ENCODE measurements at places on chromosomes 3 and 15.

- peak; percentile 87 for DNase-seq
These were observed at the start of gene CELF6 for GRCh38 chr15:72319985-72320671. TSS of gene CELF6 (minus strand) at chr15:72320157. CDS start at chr15:72319874, 283 bp downstream.

DNA sequence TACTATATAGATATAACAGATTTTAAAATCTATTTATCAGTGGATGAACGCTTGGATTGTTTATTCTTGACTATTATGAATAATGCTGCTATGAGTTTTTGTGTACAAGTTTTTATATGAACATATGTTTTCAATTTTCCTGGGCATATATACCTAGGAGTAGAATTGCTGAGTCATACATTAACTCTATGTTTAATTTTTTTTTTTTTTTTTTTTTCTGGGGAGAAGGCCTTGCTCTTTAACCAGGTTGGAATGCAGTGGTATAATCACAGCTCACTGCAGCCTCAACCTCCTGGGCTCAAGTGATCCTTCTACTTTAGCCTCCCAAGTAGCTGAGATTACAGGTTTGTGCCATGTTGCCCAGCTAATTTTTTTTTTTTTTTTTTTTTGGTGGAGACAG is 9.1 kb downstream of the CIDEC start:
- DNase-seq = no peak

DNA sequence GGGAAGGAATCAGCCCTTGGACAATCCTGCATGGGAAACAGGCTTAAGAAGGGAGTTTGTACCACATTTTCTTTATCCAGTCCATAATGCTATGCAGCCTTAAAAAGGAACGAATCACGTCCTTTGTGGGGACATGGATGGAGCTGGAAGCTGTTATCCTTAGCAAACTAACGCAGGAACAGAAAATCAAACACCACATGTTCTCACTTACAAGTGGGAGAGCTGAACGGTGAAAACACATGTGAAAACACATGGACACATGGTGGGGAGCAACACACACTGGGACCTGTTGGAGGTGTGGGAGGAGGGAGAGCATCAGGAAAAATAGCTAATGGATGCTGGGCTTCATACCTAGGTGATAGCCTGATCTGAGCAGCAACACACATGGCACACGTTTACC is 70.3 kb downstream of the OXNAD1 start:
- no peak for DNase-seq

GRCh38 chr3:71890356-71890931 is 105.5 kb upstream of the PROK2 start:
- no peak for DNase-seq

- DNase-seq = no peak
These were observed 131.0 kb upstream of the C15orf61 start for GRCh38 chr15:67389975-67390374.

GRCh38 chr15:74616366-74616939 is 817 bp downstream of the CLK3 start:
- DNase-seq = peak; percentile 41

DNA sequence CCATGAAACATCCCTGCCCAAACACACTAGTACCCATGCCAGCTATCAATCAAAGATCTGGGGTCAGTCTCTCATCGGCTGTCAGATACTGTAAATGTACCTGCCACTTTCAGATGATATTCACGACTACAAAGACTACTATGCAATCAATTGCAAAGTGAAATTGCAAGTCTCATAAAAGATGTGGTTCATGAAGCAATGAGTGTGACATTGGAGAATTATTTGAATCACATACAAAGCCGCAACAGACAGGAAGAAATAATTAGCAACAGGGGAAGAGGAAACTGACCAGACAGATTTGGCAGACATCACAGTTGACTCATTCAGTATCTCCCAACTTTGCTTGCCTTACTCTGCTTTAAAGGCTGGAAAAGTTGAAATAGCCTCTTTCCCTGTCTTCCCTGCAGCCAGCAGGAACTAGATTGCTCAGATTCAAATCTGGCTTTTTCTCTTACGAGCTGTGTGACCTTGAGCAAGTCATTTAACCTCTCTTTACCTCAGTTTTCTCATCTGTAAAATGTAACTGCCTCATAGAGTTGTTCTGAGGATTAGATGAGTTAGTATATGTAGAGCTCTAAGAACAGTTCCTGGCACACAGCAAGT is 95.7 kb upstream of the C3orf80 start:
- no peak for DNase-seq

GRCh38 chr3:125109536-125109925 is 53.7 kb upstream of the HEG1 start:
- no peak for DNase-seq

DNA sequence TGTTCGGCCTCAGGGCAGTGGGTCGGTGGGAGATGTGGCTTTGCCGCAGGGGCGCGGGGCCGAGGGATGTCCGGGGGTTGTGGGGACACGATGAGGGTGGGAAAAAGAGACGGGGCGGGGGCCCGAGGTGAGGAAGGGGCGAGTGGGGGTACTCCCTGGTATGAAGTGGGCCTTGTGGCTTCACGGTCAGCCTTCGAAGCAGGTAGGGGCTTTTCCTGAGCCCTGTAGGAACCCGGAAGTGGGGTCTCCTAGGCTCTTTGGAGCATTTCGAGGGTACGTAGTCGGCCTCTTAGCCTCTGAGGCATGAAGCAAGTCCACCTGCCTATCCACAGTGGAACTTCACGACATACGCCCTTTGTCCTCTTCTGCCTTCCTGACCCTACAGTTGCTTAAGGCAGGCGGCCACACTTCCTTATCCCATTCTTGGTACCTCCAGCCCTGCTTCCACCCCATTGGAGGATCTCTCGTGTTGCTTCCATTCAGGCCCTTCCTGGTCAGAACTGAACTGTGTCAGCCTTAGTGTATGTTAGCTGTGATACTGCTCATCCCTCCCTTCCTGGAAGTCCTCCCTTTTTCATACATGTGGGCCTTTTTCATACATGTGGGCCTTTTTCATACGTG is 389 bp downstream of the ARPC4 start:
- no peak for DNase-seq

DNA sequence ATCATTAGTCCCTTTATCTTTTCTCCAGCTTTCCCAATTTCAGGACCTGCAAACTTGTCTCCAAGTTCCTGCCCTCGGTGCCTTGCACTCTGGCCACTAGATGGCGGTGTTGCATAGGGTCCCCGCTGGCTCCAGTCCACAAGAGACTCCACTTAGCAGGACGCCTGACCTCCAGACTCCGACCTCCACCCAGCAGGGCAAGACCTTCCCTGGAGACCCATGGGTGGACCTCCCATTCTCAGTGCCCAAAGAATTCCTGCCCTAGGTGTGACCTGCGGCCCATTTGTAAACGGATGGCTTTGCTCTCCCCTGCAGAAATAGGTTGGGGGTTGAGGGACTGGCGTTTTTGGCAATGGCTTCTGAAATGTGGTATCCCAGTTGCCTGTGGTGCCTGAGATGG is 82.6 kb downstream of the LSM3 start:
- DNase-seq = peak; percentile 85

GRCh38 chr3:72346526-72346926 is 501.7 kb downstream of the SHQ1 start:
- no peak for DNase-seq

DNA sequence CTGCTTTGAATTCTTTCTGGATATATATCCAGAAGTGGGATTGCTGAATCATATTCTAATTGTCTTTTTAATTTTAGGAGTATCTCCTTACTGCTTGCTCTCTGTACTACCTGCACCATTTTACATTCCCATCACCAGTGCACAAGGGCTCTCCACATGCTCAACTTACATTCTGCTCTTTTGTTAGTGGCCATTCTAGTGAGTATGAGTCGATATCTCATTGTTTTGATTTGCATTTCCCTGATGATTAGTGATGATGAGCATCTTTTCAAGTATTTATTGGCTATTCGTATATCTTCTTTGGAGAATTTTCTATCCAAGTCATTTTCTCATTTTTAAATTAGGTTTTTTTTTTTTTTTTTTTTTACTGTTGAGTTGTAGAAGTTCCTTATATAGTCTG is 29.5 kb downstream of the PFN2 start:
- DNase-seq = no peak

- no peak for DNase-seq
These were observed 951.6 kb downstream of the DIPK2A start for GRCh38 chr3:144923046-144923775.

- DNase-seq = no peak
These were observed 48.3 kb upstream of the PRR20G start for GRCh38 chr3:127336101-127336500.

- DNase-seq = no peak
These were observed 12.1 kb downstream of the NR2F2 start for GRCh38 chr15:96342406-96343112.

DNA sequence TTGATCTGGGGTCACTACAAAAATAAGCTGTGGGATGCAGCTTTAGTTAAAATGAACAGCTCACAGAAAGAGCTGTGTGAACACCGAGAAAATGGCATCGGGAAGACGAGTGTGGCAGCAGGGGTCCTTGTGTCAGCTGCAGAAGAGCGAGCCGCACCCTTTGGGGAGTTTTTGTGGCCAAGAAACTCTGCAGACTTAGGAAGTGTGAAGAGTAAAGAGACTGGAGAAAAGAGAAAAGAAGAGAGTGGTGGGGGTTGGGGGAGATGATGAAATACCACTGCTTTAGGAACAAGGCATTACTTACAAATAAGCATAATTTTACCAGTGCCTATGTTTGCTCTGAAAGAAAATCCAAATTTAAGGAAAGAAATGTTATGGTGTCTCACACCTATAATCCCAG is 147.8 kb downstream of the LRRC28 start:
- no peak for DNase-seq

DNA sequence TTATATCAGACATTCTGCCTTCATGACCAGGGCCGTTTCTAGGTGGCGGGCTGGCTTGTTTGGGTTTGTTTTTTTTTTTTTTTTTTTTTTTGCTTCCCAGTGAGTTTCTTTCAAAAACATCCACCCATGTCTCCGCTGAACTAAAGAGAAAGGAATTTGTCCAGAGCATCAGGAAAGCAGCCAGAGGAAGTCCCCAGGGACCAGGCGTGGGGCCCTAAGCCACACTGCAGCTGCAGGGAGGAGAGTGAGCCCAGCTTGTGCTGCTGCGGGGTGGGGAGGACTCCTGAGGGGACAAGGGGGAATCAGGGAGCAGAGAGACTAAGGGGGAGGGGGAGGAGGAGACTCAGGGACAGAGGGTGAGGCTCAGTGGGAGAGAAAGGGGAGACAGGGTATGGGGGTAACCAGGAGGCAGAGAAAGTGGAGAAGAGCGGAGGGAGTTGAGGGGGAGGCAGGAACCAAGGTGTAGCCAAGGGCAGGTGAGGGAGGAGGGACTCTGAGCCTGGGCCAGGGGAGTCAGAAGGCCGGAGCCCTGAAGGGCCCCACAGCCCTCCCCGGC is 49.5 kb downstream of the CYP11A1 start:
- no peak for DNase-seq

GRCh38 chr3:79651536-79652065 is 116.2 kb downstream of the ROBO1 start:
- no peak for DNase-seq

- peak; percentile 66 for DNase-seq
These were observed 1.1 kb upstream of the SETD5 start for GRCh38 chr3:9396301-9396631.

DNA sequence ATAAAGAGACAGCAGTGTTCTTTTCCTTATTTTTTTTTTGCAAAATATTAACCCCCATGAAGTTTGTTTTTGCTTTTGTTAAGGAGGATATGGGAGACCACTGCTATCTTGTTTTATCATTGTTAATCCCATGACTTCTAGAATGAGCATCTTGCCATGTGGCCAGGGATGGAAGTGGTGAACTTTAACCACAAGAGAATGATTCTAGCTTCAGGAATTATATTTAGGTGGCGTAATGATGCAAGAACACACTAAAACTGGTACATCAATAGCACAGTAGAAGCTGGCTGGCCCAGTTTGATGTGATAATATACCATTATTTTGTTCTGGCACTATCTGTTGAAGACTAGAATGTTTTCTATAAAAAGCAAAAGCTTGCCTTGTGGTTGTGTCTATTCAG is 720.9 kb downstream of the GRM7 start:
- DNase-seq = no peak

GRCh38 chr3:136984837-136985236 is 27.1 kb downstream of the IL20RB start:
- no peak for DNase-seq

GRCh38 chr3:167920747-167921146 is 175.0 kb downstream of the GOLIM4 start:
- no peak for DNase-seq

DNA sequence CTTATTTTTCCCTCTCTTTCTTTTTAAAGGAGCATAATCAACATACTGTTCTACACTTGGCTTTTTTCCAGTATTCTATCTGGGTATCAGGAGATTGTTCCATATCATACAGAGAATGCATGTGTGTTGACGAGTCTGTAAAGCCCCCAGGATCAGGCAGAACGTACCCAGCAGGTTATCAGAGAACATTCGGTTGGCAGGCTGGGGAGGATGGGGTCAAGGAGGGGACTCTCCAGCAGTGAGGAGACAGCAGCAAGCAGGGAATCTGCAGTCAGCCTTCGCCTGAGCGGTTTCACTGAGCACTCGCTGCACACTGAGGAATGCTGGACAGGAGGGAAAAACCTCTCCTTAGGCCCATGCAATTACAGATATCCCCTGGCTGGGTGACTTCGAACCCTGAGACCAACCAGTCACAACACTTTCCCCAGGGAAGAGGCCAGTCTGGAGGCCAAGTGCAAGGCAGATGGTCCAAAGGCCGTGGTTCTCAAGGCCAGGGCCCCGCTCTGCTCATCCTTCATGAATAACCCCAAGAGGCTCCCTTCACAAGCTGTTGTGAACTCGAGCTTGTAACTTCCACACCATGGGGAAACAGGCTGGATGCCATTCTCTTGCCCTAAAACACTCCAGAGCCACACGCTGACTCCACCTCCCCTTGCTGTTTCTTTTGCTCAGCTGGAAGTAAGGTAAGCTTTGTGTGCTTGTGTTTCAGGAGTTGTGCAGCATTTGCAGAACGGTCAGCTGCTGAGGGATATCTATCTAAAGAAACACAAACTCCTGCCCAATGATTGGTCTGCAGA is 60.1 kb downstream of the PXYLP1 start:
- no peak for DNase-seq

- peak; percentile 93 for DNase-seq
These were observed at the start of gene SLC49A4 for GRCh38 chr3:122794779-122795673. TSS of gene SLC49A4 (plus strand) at chr3:122795069. CDS start at chr3:122795193, 124 bp downstream.

GRCh38 chr15:27101982-27102381 is 131.0 kb downstream of the GABRG3 start:
- DNase-seq = no peak

- DNase-seq = no peak
These were observed 21.9 kb downstream of the ABTB1 start for GRCh38 chr3:127694467-127695215.

Data from GM10248 (cell line).